ENCODE measurements at places on chromosomes 12 and 14.

- DNase-seq: no peak
Observed at GRCh38 chr14:34620839-34621238, 9.1 kb downstream of the SNX6 start.

- no peak for DNase-seq
Observed at GRCh38 chr12:11824736-11825135, 175.3 kb downstream of the ETV6 start.

- DNase-seq: no peak
Observed at GRCh38 chr12:97681612-97682504, 219.3 kb downstream of the RMST start.

DNA sequence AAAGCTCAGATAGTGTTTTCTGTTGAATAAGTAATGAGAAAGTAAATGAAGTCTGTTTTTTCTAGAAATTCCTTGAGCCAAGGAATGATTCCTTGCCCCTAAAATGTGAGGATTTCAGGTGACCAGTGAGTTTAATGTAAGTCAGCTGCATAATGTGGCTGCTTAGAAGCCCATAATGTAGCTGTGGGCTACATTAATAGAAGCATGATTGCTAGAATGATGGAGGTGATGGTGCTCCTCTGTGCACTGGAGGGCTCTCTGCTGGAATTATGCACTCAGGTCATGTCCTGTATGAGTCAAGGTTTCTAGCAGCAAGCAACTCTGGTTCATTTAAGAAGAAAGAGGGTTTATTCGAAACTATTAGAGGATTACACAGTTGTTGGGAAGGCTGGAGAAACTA is 19.6 kb upstream of the PWP1 start:
- DNase-seq: no peak

DNA sequence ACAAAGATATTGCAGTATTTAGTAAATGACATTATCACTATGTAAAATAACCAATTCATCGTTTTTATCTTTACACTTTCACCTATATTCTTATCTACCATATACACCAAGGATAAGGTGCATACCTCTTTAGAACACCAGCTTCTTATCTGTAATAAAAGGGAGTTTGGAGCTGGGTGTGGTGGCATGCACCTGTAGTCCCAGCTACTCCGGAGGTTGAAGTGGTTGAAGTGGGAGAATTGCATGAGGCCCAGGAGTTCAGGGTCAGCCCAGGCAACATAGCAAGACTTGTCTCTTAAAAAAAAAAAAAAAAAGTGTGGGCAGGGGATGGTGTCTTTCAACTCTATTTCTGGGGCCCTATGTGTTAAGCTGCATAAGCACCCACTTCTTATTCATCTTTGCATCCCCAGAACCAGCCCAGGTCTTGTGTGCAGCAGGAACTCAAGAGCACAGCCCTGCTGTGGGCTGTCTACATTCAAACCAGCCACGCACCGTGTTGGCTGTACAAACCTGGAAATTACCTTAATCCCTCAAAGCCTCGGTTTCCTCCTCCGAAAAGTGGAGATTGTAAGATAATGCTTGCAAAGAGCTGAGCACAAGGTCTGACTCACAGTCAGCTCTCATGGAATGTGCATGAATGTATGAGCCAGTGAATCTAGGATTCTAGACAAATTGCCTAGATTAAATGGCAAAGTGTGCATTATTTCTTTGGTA is 256.6 kb upstream of the FOXN3 start:
- no peak for DNase-seq

GRCh38 chr12:18439541-18439940 is 178.2 kb downstream of the PIK3C2G start:
- no peak for DNase-seq

DNA sequence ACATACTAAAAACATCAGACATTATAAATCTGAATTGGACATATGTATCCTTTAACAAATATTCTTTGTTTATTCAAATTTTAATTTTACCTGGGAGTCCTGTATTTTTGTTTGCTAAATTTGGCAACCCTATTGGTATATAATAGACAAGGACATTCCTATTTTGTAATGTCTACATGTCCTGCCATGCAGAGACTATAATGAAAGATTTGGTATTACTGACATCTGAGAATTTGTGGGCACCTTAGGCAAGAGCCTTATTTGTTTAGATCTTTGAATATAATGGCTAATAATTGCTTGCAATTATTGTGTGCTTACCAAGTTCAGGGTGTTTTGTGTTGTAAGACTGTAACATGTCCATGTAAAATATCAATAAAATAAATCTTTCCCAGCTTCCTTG is 334.4 kb downstream of the KCNH5 start:
- no peak for DNase-seq

DNA sequence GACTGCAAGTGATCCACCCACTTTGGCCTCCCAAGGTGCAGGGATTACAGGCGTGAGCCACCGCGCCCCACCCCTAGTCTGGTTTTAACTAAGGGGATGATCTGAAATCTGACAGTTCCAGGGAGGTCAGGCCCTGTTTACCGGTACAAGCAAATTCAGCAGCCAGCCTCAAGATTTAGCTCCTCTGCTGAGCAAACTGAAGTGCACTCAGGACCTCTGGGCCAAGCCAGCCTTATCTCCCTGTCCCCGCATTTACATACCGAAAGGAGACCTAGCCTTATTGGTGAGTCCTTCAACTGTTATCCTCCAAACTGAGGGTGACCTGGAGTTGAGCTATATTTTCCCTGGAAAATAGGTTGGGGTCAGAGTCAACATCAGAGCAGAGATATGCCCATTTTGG is 835 bp upstream of the ABHD4 start:
- no peak for DNase-seq

DNA sequence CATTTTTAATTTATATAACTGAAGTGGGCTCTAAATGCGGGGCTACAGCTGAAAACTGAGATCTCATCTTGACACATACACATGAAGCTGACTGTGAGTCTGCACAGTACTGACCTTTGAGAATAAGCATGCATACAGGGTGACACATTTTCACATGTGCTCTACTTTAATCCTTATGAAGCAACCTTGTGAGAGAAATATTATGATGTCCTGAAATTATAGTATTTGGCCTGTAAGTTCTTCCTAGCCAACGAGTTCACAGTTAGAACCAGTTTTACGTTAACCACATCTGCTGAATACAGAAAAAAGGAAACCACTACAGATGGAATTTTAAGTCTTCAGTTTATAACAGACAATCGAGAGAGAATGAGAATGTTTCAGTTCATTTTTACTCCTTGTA is 70.3 kb downstream of the SPPL3 start:
- DNase-seq: no peak

- DNase-seq: no peak
Observed at GRCh38 chr14:21264025-21264801, 5.0 kb downstream of the HNRNPC start.

GRCh38 chr14:44168566-44168965 is 338.5 kb downstream of the FSCB start:
- no peak for DNase-seq

GRCh38 chr12:2114071-2114470 is 61.3 kb downstream of the CACNA1C start:
- DNase-seq: no peak

GRCh38 chr14:76261371-76261811 is 109.7 kb downstream of the GPATCH2L start:
- no peak for DNase-seq

GRCh38 chr12:14327711-14328110 is 37.8 kb upstream of the ATF7IP start:
- DNase-seq: no peak
